Prostate gland (tissue), 2 donors: ENCODE measurements at places on chromosomes 7 and 10.

GRCh38 chr10:74432841-74433594 is 282.0 kb downstream of the ADK start:
- no peak for DNase-seq

GRCh38 chr10:29279779-29280487 is 8.9 kb upstream of the LYZL1 start:
- no peak for DNase-seq

DNA sequence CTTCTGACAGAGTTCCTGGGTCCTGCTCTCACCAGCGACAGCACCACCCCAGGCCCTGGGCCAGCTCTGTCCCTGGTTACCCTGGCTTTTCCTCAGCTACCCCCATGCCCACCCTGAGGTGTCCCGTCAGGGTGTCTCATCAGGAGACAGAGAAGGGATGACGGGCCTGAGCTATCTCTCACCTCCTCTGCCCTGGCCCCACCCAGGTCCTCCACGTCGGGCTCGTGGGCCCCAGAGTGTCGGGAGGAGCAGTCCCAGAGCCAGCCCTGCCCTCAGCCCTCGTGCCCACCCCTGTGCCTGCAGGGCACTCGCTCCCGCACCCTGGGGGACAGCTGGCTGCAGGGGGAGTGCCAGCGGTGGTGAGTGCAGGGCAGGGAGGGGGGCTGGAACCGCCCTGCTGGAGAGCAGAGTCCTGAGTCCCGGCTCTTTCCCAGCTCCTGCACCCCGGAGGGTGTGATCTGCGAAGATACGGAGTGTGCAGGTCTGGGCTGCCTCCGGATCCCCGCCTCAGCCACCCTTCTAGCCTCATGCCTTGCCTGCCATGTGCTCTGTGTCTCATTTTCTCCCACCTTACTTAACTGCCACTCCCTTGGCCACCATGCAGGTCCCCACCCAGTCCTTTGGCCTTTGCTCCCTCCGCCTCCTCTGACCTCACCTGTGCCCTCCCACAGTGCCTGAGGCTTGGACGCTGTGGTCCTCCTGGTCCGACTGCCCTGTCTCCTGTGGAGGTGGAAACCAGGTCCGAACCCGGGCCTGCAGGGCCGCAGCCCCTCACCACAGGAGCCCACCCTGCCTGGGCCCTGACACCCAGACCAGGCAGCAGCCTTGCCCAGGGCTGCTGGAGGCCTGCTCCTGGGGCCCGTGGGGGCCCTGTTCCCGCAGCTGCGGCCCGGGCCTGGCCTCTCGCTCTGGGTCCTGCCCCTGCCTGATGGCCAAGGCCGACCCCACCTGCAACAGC is 16.7 kb upstream of the ZNF862 start:
- no peak for DNase-seq

GRCh38 chr10:105596749-105597148 is 955.7 kb downstream of the SORCS3 start:
- no peak for DNase-seq

DNA sequence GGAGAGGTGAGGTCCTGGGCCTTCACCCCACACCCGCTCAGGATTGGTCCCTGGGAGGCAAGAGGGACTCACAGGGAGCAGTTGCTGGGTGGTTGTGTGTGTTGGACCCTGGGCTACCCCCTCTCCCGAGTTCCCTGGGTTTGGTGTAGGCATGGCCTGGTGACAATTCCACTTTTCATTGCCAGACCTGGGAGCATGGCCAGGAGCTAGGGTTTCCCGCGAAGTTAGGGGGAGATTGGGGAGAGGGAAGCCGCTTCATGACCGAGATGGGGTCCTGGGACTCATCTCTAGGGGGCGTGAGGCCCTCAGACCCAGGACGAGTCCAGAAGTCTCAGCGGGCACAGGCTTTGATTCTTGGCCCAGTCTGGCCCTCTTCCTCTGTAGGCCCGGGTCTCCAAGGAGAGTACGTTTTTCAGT is 606 bp downstream of the PALD1 start:
- DNase-seq, result no peak

DNA sequence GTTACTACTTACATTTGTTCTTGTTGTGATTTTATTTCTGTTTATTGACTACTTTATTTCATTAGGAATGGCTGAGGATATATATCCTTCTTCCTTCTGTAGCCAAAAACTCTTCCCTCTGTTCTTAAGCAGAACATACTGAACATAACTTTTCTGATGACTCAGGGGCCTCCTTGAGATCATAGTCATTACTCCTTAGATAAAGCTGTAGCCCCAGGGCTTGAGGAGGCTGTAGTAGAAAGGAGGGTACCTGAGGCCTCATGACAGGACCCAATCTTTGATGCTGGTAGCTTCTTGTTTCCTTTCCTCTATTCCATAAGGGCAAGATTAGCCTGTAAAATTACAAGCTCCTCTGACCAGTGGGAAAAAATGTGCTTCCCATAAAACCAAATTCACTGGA is 41.2 kb upstream of the FGFR2 start:
- no peak for DNase-seq

DNA sequence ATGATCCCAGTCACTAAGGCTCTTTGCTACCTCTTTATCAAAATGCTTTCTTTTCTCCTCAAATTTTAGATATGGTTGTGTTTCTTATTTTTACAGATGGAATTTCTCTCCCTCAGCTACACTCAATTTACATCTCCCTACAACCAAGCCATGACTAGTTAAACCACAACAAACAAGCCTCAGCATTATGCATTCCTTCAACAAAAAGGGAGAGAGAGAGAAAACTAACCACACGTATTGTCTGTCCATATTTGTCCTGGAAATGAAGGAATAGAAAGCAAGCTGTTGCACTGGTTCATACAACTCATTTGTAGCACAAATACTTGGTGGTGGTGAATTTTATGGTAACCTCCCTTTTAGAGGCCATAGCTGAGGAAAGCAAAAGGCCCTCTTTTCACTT is 286.4 kb downstream of the AHR start:
- DNase-seq, result no peak

DNA sequence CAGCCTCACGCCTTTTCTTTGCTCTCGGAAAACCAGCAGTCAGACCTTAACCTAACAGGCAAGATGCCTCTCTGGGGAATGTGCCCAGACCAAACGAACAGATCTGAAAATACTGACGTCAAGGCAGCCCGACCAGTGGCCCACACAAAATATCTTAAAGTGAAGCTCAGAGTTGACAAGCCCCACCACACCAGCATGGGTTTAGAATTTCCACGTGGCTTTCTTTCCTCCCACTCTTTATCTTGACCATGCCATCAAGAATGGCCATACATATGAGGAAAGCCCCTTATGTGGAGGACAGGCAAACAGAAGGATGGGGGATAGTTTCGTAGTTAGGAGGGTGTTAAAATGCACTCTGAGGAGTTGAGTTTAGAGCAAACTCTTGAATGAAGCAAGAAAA is 89.8 kb downstream of the MRPL32 start:
- no peak for DNase-seq

- no peak for DNase-seq
These were observed 90.9 kb downstream of the NT5C2 start for GRCh38 chr10:103102195-103102594.

- no peak for DNase-seq
These were observed 32.5 kb upstream of the ADAM12 start for GRCh38 chr10:126420567-126421300.

- DNase-seq, result no peak
These were observed 507 bp downstream of the CCDC201 start for GRCh38 chr7:45872116-45873034.

- no peak for DNase-seq
These were observed 140.5 kb downstream of the HBP1 start for GRCh38 chr7:107309296-107309695.

- DNase-seq, result no peak
These were observed 3.1 kb downstream of the IFIT2 start for GRCh38 chr10:89304925-89305324.

DNA sequence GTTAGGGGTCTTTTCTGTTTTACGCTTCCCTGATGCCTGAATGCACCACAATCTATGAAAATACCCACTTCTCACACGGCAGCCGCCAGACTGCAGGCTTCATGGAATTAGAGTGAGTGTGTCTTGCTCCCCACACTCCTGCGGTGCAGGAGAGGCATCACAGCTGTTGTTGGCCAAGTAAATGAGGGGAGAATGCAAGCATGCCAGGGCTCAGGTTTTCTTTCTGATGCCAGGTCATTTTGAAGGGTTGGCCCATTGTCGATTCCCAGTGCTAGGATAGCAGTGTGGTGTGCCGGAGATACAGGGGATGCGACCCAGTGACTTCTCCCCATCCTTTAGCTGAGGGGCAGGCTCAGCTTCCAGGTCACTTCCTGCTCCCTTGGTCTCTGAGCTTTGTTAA is 16.3 kb downstream of the CXCL12 start:
- no peak for DNase-seq

DNA sequence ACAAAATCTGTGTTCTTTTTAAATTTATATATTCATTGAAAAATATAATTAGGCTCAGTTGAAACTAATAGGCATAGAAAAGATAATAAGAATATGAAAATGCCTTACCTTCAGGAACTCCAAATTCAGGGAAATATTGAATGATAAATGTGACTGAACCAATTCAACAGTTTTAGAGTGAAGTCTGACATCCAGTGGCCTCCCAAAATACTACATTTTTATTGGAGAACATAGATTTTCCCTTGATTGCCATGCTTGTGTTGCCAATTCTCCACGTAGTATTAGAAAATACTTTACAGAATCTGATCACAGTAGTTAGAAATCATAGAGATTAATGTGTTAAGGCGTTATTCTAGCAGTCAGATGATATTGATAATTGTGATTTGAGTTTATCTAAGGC is 1246.7 kb downstream of the GATA3 start:
- DNase-seq, result no peak

DNA sequence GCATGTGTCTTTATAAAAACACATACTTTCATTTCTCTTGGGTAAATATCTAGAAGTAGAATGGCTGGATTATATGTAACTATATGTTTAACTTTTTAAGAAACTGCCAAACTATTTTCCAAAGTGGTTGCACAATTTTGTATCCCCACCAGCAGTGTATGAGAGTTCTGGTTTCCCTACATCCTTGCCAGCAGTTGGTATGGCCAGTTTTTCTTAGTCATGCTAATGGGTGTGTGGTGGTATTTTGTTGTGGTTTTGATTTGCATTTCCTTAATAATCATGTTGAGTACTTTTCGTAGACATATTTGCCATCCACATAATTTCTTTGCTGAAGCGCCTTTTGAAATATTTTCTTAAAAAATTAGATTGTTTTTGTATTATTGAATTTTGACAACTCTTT is 60.3 kb downstream of the NEUROG3 start:
- no peak for DNase-seq

GRCh38 chr7:21526007-21526406 is 16.8 kb upstream of the DNAH11 start:
- DNase-seq, result no peak

GRCh38 chr7:36312064-36312914 is 77.4 kb upstream of the ANLN start:
- DNase-seq, result peak; percentile 48

DNA sequence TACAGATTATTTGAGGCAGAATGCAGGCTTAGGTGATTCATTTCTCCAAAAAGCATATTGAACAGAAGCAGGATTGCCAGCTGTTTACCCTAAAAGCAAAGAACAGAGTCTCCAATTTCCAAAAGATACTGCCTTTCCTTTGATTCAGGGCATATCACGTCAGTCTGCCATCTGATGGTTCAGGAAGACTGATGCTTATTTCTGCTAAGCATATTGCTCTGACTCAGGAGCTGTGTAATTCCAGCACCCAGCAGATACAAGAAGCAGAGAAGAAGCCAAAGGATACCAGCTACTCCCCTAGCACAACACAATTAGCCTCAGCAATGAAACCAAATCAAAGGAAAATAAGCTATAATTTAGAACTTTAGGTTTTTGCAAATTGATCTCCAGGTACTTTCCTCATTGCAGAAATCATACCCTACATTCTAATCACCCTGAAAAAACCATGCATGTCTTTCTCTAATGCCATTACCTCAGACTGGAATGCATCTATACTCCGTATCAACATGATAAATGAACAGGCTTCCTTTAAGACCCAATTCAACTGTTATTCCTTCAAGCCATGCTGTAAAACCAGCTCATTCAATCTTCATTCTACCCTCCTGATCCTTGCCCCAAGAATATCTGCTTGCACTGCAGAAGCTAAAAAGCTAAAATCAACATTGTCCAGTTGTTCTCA is 55.1 kb downstream of the ABI1 start:
- DNase-seq, result no peak

DNA sequence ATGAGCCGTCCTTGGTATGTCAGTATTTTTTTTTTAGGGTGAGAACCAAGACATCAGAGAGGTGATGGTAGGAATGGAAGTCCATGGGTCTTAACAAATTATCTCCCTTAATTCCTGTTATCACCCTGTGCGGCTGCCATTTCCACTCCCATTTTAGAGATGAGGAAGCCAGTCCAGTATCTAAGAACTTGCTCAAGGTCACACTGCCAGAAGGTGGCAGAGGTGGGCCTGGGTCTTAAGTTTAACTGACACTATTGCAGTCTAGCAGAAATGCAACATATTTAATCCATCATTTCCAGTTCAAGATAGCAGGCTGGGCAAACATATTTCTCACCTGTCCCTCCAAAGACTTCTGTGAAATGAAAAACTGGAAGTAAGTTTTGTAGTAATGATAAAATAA is 108.3 kb downstream of the GLI3 start:
- no peak for DNase-seq

DNA sequence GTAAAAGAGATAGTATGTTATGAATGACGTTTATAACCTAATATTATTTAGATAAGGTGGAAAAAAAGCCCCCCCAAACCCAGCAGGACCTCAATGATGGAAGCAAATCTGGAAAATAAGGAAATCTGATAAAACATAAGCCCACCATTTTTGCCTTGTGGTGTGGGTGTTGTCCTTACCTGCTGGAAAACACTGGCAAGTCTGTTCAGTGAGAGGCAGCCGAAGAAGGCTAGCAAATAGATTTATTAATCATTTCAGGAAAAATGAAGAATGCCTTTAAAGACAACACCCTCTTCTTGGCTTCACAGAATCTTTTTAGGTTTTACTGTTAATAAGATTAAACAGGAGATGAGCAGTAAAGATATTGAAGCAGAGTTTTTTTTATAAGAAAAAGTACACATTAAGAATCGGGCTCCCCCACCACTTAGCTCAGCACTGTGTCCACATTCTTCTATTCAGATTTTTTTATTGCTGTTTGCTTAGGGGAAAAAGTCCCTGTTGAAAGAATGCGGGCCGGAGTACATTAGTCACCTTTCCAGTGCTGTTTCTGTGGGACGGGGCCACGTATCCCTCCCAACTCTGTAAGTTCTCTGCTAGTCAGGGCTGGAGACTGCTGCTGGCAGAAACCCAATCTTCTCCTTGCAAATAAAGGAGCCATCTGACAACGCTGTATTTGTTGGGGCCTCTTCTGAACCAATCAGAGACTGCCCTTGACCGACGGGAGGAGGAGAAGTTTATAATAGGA is 104.1 kb downstream of the EVX1 start:
- DNase-seq, result peak; percentile 97

GRCh38 chr7:41708581-41709358 is 5.9 kb upstream of the INHBA start:
- no peak for DNase-seq

DNA sequence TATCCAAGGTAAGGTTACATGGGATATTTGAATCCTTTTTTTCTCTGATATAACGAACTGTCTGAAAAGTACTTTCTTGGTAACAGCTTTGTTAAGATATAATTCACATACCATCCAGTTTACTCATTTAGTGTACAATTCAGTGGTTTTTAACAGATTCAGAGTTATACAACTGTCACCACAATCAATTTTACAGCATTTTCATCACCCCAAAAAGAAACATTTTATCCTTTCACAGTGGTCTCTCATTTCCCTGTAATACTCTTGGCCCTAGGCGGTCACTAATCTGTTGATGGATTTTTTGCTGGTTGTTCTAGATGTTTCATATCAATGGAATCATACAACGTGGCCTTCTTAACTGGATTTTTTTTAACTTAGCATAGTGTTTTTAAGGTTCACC is 91.6 kb downstream of the GLCCI1 start:
- DNase-seq, result no peak
